ENCODE measurements at places on chromosomes 13 and 19.

DNA sequence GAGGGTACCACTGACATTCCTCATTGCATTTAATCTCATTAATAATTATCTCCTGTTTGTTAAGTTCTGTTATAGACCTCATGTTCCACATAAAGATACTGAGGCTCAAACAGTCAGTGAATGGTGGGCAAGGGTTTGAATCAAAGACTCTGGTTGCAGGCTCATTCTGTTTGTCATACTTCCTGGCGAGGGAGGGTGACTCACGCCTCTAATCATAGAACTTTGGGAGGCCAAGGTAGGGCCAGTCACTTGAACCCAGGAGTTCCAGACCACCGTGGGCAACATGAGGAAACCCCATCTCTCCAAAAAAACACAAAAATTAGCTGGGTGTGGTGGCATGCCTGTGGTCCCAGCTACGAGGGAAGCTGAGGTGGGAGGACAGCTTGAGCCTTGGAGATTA, 220.7 kb upstream of the MIR17HG start:
- no peak for DNase-seq

- DNase-seq, result no peak
These were observed 24.5 kb downstream of the TMED1 start for GRCh38 chr19:10811391-10812111.

DNA sequence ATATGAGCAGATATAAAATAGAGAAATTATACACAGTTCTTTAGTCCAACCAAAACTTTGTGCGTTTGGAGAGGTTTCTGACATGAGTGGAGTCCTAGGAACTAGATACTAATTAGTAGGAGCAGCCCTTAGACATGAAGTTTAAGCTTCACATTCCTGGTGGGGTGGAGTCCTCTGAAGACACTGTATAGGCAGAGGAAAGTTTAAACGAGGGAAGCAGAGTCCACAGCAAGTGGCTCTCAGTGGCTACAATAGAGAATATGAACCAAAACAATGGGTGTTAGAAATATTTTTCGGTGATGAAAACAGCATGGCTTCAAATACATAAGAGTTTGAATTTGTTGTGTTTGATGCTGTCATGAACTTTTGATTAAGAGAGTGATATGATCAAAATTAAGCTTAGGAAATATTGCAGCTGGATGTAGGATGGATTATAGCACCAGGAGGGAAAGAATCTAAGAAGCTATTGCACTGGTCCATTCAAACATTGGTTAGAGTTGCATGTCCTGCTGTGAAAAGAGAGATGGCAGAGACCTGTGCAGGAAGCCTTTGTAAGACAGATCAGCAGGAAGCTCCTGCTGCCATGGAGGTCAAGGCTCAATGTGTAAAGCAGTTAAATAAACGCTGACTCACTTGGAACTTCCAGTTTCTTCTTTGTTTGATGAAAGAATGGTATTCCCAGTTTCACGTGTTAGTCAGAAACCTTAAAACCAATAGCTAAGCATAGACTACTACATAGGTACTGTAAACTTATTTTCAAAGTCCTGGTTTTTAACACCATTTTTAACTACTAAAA, 175.2 kb downstream of the TDRD3 start:
- DNase-seq, result no peak

DNA sequence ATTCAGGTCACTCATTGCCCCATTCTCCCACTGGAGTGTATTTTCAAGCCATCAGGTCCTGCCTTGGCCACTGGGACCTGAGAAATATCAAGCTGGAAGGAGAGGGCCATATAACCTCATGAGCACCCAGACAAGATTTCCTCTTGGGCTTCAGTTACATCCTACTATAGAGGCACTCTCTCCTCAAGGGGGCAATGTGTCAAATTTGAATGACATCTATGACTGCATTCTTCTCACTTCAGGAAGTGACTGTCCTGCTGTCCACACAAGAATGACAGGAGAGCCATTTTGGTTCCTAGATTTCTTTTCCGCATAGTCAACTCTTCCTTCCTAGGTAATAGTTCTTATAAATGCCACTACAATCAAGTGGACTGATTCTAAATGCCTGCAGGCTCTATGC, 416.2 kb downstream of the DIAPH3 start:
- DNase-seq, result no peak

DNA sequence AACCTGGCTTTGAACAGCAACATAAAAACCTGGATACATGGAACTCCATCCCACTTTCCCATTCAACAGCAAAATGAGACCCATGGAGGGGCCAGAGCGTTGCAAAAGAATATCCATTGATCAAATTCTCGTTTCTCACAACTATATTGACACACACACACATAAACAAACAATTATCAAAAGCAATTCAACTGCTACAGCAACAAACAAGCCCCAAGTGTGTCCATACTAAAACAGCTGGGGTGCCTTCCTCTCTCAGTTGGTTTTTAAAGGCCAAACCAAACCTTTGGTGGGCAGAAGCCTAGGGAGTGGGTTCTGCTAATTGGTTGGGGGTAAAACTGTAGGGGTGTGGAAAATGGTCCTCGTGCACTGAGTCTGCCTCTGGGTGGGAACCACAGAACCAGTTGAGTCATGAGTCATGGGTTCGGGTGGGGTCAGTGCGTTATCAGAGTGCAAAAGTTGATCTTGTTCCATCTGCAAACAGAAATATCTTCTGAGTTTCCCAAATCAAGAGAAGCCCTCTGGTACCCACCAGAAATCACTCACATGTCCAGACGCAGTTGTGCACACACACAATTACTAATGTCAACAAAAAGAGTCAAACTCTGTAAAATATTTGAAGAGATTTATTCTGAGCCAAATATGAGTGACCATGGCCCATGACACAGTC, 18.5 kb downstream of the GPR42 start:
- DNase-seq, result no peak

- no peak for DNase-seq
These were observed 5.3 kb upstream of the FFAR1 start for GRCh38 chr19:35342430-35342829.

- no peak for DNase-seq
These were observed 41.1 kb downstream of the COL4A1 start for GRCh38 chr13:110265682-110266430.

DNA sequence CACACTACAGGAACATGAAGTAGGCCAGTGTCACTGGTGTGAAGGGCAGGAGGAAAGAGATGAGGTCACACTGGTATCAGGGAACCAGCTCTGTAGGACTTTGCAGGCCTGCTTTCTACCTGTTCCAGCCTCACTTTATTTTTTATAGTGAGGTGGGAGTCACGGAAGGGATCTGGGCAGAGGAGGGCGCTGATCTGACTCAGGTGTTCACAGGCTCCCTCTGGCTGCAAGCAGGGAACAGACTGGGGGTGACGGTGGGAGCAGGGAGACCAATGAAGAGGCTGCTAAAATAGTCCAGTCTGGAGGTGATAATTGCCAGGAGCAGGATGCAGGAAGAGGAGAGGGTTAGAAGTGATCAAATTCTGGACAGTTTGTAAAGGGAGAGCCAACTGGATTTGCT, 2.8 kb downstream of the THAP8 start:
- no peak for DNase-seq

DNA sequence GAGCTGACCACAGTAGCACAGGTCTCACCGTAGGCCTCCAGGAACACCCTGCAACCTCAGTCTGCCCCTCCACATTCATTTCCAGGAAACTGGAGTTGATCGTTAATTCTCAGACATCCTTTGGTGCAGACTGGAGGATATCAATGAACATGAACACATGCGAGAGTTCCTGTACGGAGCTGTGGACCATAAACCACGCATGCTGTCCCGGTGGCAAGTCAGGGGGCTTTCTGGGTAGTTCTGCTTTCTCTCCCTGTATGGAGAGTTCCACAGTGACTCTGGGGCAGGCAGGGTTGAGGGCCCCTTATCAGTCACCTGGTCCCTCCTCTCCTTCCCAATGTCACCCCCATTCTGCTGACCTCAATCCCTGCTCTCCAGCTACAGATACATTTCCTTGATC, 55.5 kb upstream of the URI1 start:
- no peak for DNase-seq

DNA sequence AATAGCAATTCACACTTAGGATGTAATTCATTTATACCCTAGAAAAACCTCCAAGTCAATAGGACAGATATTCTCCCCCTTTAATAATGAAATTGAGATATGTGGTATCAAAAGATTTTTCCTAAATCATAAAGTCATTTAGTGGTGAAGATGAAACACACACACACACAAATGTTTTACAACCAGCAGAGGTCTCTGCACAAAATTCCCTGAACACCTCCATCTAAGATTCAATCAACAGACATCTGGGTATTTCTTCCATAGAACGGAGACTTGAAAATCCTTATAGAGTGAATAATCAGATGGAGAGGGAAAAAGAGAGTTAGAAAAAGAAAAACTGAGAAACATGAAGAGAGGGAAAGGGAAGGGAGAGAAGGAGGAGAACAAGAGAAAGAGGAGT, 52.8 kb downstream of the MYCBP2 start:
- DNase-seq, result no peak

- no peak for DNase-seq
These were observed 389.3 kb upstream of the PCDH9 start for GRCh38 chr13:67619351-67619994.

DNA sequence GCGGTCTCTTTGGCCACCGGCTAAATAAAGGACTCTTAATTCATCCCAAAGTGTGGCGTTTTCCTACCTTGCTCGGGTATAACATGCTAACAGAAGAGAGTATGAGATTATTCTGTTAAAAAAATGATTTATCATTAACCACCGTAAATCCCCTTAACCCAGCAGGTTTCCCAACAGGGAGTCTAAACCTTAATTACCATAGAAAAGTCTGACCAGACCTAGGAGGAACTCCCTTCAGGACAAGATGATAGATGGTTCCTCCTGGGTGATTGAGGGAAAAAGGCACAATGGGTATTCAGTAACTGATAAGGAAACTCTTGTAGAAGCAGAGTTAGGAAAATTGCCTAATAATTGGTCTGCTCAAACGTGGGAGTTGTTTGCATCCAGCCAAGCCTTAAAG, 193.7 kb downstream of the ZNF737 start:
- DNase-seq, result no peak

DNA sequence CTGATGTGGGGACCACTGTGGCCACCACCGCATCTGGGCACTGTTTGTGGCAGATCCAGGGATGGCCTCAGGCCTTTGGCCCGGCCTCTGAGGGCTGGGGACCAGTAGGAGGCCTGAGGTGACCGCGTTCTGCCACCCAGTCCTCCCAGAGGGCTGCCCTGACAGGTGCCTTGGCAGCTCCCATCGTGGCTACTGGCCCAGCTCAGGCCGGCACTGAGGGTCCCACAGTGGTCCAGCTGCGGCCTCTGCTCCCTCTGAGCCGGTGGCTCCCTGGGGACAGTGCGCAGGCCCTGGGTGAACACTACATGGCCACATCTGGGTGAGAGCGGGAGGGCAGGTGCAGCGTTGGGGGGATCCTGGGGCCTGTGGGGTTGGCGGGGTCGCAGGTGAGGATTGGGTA, 61.9 kb downstream of the KDM4B start:
- DNase-seq, result no peak
